Activated CD4-positive, alpha-beta T cell treated with anti-CD3 and anti-CD28 coated beads, Interleukin-2, amount 10 ng/mL, durations not matched to agents 24 days and 14 days (primary cell): ENCODE measurements at places on chromosomes 5 and 9.

DNA sequence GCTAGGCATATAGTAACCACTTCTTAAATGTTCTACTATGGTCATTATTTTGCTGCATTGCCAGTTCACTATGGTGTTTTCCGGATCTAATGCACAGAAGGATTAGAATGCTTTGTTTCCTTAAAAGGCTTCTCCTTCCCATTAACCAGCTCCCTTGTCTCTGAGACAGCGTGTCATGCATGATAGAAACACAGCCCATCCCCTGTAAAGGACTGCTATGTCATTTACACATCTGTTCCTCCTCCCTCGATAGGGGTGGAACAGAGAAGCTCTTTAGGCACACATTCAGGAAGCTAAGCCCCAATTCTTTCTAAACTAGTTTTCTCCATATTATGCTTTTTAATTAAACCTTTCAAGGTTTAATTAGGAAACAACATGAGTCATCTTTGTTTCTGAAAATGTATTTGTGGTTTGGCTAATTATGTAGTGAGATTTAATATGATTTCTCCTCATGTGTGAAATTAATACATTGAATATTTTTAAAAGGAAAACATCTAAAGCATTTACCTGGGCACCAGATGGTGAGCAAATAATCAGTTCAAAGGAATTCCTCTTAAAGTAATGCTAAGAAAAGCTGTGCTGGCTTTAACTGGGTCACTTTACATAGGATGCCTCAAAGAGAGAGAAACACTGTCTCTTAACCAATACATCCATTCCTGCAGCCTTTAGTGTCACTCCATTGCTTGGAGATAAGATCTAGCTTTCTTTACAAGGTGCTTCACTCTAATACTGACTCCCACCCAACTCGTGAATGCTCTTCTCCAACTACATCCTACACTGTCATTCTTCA, 133.3 kb upstream of the PPP1R2B start:
- no peak for DNase-seq

DNA sequence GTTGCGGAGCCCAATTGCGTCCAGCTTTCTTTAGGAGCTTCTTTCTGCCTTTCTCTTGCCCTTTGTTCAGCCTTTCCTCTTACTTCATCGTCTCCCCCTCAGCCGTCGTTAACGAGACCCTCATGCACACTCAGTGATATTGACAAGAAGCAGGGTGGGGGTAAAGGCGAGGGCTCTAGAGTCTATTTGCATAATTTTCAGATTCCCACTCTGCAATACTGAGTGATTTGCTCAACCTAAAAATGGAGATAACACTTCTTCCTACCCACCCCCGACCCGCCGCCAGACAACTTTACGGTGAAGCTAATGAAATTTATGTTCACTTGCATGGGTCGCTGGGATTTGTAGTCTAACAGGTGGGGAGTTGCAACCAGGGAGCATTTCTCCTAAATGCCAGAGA, 1.3 kb upstream of the TBC1D2 start:
- DNase-seq, result peak; percentile 73

- no peak for DNase-seq
These were observed 19.6 kb upstream of the ZCCHC7 start for GRCh38 chr9:37100741-37101140.

DNA sequence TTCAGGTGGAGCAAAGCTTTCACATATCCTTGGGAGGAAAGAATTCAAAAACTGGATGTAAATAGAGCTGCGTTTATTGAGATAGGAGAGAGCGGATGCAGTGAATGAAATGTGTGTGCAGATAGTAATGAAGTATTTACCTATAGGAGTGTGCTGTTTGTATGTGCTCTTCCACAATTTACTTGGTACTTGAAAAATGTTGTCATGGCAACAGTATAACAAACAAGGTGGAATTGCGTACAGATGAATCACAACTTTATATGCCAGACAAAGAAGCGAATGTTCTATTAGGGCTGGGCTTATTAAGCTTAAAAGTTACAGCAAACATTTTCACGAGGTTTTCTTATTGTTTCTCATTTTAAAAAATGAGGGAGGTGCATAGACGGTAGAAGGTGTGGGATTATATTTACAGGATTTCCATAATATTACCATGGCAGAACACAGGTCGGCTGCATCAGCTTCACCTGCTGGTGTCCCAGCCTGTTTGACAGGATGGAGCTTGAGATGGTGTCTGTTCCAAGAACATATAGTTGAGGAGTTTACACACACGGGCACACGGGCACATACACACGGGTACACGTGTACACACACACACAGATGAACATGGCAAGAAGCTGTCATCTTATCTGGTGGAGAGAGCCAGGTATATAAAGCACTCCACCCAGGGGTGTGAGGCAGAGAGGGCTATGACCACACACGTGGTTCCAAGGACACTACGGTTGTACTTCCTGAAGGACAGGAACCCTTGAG, 155.7 kb downstream of the RMI1 start:
- peak; percentile 40 for DNase-seq

GRCh38 chr9:1528456-1528855, 478.3 kb downstream of the DMRT2 start:
- no peak for DNase-seq

- no peak for DNase-seq
These were observed 49.5 kb downstream of the GALNT12 start for GRCh38 chr9:98856982-98857381.

DNA sequence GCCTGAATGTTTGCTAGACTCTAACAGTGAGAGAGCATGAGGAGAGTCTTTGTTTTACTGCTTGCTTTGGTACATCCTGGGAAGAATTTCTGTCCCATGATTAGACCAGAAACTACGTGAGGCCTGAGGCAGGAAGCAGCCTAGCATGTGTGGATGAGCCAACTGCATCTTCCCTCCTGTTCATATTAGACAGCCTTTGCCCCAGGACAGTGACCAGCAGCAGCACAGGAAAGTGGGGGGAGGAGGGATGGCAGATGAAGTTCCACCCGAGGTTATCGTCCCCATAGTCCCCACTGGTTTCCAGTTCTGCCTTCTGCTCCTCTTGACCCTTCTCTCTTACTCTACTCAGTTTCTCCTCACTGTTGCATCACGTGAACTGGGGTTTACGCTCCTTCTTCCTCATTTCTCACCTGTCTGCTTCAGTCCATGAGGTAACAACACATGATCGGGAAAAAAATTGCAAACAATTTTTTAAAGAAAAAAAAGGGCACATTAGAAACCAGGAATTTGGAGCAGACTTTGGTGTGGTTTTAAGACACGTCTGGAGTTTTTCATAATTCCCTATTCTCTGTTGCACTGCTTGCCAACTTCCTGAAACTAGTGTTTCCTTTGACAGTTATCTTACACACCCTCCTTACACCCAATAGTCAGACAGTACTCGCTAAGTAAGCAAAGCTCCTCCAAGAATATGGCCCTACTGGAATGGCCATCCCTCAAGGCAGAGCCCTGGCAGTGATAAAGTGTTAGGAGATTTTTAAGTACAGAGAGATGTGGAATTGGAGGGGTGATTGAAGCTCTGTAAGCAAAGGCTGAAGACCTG, 84.1 kb downstream of the SNX18 start:
- no peak for DNase-seq

DNA sequence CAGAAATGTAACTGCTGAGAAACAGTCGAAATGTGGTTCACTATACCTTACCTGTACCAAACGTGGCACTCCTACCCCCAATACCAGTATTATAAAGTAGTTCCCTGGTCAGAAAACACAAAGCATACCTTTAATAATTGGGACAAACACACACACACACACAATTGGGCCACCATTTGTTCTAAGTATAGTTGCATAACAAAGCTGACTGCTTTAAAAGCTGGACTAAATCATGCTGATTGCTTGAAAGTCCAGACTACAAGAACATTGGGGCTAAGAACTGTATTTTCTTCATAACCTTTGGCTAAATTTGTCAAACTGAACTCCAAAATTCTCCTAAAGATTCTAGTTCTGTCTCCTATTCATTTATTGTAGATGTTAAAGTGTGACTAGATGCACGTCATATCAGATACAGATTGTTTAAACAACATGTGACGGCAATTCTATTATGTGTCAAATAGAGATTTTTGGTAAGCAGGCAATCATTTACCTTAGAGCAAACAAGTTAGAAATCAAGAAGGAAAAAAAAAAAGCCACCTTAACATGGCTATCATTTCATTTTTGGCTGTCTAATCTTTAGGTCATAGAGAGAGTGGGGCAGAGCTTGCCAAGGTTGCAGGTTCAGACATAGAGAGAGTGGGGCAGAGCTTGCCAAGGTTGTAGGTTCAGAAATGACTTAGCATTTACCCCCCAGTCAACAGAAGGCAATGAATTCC, 265.1 kb downstream of the ARL15 start:
- DNase-seq, result peak; percentile 17

GRCh38 chr5:146218168-146218567, 14.8 kb downstream of the RBM27 start:
- DNase-seq, result no peak

- DNase-seq, result no peak
These were observed 290.8 kb downstream of the DNAH5 start for GRCh38 chr5:13653709-13654108.

DNA sequence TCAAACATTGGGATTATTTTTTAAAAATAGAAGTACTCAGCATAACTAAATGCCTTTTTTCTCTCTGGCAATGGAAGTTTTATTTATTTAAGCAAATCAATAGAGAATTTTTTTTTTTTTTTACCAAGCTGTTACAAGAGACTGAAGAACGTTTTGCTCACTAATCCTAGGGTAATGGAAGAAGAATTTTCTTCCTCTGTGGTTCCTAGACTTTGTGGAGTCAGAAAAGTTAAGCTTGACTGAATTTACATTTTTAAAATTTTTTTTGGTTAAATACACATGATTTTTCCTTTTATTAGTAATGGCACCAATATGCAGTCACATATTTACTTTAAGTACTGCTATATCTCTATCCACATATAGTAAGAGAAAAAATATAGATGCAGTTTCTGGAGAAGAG, 189.8 kb downstream of the PCSK1 start:
- no peak for DNase-seq

DNA sequence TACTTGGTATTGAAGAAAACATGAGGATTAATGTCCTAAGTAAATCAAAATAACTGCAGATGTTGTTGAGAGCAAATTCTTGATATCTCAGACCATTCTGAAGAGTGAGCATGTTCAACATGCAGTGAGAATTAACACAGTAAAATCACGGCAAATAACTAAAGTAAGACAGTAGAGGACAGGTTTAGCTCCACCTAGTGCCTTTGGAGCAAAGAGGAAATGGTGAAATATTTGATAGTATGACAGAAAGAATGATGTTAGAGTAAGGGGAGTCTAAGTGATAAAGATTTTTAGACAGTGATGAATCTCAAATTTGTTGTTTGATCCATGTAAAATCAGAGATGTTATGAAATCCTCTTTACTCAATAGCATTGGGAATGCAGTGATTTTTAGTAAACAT, 424.2 kb downstream of the TMEM161B start:
- no peak for DNase-seq

GRCh38 chr5:36696059-36696673, 89.8 kb downstream of the SLC1A3 start:
- DNase-seq, result peak; percentile 74

DNA sequence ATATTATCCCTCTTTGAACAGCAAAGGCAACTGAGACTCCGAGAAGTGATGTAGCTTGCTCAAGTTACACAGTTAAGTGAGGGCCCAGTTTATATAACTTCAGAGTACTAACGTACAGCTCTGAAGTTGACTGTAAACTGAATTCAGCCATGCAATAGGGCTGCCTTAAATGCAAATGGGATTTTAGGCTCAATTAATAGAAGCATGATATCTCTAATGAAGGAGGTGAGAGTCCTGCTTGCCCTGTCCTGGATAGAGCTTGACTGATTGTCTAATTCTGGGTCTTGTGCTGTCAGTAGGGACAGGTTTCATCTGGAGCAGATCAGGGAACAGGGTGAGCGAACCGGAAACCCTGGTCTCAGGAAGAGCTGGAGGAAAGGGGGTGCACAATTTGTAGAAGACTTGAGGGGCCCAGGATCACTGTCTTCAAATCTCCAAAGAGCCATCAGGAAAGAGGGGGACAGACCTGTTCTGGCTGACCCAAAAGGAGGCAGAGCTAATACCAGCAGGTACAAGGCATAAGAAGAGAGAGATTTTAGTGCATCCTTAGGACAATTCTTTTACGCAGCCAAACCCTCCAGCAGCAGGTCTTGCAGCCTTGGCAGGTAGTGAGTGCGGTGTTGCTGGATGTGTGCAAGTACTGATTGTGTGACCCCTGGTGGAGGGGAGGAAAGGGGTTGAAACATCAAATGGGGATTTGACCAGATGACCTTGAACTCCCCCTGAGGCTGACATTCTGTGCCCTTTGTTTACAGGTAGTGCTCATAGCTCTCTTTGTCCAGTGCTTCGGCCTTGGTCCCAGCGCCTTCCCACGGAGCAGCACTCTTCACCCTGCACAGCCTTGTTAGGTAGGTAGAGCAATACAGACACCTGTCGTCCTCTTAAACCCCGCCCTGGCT, 13.0 kb downstream of the GSN start:
- no peak for DNase-seq

DNA sequence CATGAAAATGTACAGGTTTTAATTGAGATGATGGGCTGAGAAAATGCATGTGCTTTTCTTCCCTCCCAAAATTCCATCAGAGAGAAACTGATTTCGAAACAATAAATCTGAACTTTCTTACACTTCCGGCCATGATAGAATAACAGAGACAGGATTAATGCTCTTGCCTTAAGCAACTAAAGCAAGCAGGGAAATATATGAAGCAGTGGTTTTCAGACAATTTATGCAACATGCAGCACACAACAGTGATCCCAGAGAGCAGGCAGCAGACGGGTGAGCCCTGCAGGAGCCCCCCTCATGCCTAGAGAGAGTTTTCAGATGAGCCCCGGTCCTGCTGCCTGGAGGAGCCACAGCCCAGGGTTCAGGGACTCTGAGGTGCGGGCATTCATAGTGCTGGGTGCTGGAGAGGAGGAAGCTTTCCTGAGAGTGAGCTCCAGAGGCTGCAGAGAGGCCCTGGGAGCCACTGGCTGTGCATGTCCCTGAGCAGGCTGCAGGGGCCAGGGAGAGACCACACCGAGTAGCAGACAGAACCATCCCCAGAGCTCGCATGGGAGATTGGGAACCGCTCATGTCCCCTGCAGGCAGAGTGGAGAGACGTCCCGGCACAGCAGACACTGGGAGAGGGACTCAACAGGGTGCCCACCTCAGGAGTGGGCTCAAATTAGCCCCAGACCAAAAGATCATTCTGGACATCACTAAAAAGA, 143.5 kb downstream of the OLFM1 start:
- no peak for DNase-seq

DNA sequence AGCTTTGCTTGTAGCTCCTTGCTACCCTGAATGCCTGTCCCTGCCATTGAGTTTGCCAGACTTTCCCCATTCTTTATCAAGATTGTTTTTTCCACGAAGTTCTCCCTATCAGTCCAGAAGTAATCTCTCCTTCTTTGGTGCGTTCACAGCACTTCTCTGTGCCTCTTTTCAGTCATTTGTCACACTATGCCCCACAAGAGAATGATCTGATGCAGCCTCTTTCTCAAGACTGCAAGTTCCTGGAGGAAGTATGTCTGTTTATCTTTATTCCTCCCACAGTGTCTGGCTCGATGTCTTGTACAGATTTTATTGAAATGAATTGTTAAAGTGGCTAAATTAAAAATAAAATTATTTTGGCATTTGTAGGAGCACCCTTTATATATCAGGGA, 99.3 kb downstream of the CCDC192 start:
- no peak for DNase-seq
